ENCODE measurements at places on chromosomes 5 and 9.

GRCh38 chr5:91777671-91778070 is 394.6 kb upstream of the ARRDC3 start:
- DNase-seq, result no peak

DNA sequence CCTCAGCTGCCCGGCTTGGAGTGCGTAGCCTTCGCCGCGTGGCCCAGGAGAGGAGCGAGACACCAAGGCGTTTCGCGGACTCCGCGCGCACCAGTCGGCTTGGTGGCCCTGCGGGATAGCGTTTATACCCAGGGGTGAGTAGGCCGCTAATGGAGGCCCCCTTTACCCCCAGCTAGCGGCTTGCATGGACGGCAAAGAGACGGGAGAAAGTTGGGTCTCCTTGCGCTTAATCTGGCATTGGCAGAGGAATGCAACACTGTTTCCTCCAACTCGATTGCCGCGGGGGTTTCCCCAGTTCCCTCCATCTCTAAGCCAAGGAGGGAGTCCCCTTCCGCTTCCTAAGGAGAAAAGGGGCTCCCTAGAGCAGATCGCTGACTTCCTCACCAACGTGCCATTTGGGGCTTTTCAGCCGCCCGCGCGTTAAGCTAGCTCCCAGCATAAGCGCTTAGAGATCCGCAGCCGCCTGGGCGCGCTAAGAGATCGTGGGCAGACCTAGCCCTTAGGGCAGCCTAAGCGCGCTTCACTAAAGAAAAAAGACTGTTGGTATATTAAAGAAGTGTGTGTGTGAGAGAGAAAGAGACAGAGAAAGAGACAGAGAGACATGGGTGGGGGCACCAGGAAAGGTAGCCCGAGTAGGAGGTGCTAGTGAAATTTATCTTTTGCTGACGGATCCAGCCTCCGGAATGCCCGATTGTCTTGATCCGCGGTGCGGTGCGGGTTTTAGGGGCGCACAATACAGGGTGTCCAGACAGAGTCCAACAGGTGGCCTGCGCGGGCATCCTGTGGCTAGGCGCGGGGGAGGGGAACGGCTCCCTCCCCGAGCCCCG is 597.9 kb upstream of the SGCD start:
- no peak for DNase-seq

DNA sequence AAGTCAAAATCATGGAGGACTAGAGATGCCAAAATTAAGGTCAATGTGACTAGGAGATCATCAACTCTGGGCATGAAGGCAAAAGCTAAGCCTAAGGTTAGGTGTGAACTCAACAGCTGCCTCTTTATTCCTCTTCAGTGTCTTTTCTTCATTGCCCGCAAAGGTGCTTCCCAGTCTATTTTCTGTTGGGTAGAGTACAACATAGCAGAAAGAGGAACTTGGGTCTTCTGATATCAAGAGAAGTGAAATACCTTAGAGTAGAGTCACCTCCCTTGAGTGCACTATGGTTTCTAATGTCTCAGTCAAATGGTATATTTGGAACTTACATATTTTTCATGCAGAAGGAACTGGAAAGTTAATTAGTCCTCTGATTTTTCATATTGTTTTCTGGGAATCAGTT is 122.5 kb upstream of the GRIN3A start:
- DNase-seq, result no peak

GRCh38 chr5:100659080-100659795 is 124.1 kb downstream of the FAM174A start:
- DNase-seq, result no peak

- no peak for DNase-seq
These were observed 44.4 kb downstream of the PRKACG start for GRCh38 chr9:68969538-68969937.

All from activated T-cell treated with anti-CD3 and anti-CD28 coated beads, Interleukin-2, amount 50 U/mL, for 1 hour (primary cell).